ENCODE measurements at places on chromosomes 4 and X. TPM values are rescaled to one million over a fixed set of nuclear protein-coding genes. Genes with fewer than 3 reads are reported as not detected.

The F8A1 gene
- total RNA-seq = 2.6 TPM

GRCh38 chr4:112847781-112848180, 201.7 kb upstream of the ANK2 start:
- DNase-seq = no peak

DNA sequence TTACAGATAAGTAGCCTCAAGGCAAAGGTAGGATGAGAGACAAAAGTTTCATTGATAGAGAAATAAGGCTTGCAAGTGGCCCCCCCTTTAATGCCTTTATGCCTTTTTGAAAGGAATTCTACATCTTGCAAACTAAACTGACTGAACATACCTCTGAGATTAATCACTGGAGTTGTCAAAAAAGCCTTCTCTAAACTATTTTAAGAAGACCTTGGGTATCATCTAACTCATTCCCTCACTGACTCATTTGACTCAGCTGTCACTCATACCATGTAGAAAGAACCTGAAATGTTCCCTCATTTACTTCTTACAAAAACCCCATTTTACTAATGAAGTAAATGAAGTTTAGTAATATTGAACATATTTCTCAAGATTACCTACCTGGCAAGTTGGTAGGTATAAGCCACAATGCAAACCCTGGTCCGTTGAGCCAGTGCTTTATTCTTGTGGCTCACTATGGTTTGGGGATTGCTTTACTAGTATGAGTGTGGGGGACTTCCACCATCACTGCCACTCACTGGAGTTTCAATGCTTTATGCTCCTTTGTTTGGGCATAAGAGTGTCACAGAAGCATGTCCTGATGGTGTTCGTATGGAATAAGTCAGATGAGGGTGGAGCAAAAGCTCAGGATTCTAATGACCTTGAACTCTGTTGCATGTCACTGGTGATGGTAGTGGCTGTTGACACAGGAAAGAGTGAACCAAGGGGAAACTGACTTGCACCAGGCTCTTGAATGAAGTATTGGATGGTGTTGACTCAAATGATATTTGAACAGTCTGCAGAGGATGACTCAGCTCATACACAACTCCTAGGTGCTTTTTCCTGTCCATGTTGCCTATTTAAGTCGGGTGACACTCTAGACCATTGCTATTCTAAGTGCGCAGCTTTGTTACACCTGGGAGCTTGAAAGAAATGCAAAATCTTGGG, 305.5 kb upstream of the EMCN start:
- no peak for DNase-seq

DNA sequence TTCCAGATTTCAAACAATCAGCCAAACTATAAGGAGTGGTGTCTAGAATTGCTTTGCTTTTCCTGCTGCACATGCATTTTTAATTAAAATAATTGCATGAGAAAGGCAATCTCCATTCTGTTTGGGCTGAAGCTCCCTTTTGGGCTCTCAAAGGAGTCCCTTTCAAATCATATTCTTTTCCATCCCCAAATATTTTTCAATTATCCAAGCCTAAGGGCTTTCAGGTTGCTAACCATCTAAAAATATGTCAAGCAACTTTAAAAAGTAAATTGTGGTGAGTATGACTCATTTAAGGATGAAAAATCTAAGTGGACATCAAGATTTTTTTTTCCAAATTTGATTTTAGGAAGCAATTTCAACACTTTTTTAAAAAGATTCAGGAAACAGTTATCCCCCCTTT, 28.4 kb downstream of the PIR start:
- DNase-seq = no peak

GRCh38 chr4:2377241-2377640, 41.2 kb downstream of the ZFYVE28 start:
- no peak for DNase-seq

DNA sequence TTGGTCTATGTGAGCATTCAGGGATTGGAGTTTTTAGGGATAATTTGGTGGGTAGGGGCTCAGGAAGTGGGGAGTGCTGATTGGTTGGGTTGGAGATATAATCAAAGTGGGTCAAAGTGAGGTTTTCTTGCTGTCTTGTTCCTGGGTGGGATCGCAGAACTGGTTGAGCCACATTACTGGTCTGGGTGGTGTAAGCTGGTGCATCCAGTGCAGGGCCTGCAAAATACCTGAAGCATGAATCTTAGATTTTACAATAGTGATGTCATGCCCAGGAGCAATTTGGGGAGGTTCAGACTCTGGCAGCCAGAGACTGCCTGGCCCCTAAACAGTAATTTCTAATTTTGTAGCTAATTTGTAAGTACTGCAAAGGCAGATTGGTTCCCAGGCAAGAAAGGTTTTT, 665.6 kb upstream of the PRKX start:
- no peak for DNase-seq

DNA sequence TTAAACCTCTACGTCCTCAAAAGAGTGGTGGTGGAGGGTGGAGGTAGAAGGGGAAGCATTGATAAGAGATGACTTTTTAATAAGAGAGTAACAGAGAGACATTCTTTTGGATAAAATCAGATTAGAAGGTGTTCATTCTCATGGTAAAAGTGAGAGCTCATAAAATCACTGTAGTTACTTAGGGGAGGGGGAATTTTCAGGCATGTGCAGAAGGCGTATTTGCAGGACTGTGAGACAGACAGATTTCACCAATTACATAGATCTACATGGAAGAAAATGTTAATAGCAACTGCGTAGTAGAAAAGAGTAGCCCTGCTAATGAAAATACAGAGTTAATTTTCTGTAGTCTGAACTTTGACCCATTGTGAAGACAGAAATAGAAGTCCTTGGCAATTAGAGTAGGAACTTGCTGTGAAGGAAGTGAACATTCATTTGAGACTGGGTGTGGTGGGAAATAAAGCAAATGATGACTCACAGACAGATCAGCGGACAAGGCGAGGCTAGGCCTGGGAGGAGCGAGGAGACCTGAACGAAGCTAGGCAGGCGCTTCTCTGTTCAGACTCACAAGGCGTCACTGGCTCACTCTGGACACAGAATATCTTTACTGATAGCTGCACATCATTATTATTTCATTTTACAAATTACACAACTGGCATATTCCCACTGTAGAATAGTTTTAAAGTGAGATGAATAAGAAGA, 57.2 kb upstream of the FAM9C start:
- DNase-seq = peak; percentile 57

DNA sequence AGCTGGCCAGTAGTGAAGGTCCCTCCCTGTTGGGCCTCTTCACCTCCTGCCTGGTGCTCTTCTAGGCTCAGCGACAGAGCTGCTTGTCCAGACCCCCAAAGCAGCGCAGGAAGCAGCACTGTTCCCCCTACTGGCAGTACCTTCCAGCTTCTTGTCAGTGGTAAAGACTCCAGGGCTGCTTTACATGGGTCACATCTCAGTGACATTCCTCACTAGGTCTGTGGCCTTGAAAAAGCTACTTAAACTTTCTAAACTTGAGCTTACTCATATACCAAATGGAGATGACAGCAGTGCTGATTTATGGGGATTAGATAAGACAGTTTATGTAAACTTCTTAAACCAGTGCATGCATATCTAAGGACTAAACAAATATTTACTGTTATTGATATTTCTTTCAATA, 117.3 kb downstream of the FAT4 start:
- no peak for DNase-seq

The ZNF141 gene
- 36.8 TPM for total RNA-seq

GRCh38 chrX:110683925-110684324, 111.7 kb downstream of the CHRDL1 start:
- DNase-seq = no peak

The SPIN3 gene
- 15.8 TPM for total RNA-seq

GRCh38 chr4:184550476-184550875, 76.1 kb upstream of the IRF2 start:
- no peak for DNase-seq

DNA sequence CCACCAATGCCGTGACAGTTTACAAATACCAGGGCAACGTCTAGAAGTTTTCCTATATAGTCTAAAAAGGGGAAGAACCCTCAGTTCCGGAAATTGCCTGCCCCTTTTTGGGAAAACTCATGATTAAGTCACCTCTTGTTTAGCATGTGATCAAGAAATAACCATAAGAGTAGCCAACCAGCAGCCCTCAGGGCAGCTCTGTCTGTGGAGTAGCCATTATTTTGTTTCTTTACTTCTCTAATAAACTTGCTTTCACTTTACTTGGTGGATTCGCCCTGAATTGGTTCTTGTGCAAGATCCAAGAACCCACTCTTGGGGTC, 20.0 kb upstream of the HOPX start:
- DNase-seq = no peak

GRCh38 chrX:7574325-7574724, 268.6 kb upstream of the VCX start:
- DNase-seq = peak; percentile 62

The POLN gene
- total RNA-seq = 7.6 TPM

- DNase-seq = peak; percentile 85
Observed at GRCh38 chrX:119189595-119189994, 46.5 kb upstream of the PGRMC1 start.

- DNase-seq = peak; percentile 12
Observed at GRCh38 chr4:36310793-36311192, 29.4 kb downstream of the DTHD1 start.

- DNase-seq = no peak
Observed at GRCh38 chr4:53532521-53532920, 58.8 kb downstream of the LNX1 start.
